Activated CD8-positive, alpha-beta T cell treated with anti-CD3 and anti-CD28 coated beads, Interleukin-2, amount 10 ng/mL, durations not matched to agents 7 days and 5 days (primary cell): ENCODE measurements at places on chromosomes 6 and 20. TPM values are rescaled to one million over a fixed set of nuclear protein-coding genes. Genes with fewer than 3 reads are reported as not detected.
A peak's percentile ranks its signal among the peaks of the same experiment; 100 is the strongest.

DNA sequence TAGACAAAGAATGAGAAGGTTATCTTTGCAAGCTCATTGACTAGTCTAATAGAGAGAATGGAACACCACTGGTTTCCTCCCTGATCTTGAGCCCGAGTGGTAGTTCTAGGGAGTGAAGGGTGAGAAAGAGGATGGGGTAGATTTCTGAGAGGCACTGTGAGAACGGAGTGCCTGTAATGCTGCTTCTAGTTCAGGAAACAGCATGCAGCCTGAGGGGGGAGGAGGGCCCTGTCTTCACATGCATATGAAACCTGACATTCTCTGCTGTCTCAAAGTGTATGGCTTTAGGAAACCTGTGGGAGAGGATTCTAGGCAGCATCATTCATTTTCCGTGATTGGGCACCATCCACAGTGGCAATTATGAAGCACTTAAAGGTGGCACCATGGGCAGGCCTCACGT is 259.4 kb upstream of the MAN1A1 start:
- no peak for DNase-seq

GRCh38 chr20:21189761-21190523 is 64.1 kb downstream of the KIZ start:
- DNase-seq: no peak

RPS6KA2 gene
- 1.6 TPM for total RNA-seq

- no peak for DNase-seq
Observed at GRCh38 chr6:170221052-170221752, 69.7 kb downstream of the DLL1 start.

NRSN1 gene
- not detected for total RNA-seq

- no peak for DNase-seq
Observed at GRCh38 chr6:132526461-132526860, 11.6 kb upstream of the TAAR9 start.

GRCh38 chr6:36125575-36125974 is 4.7 kb upstream of the MAPK13 start:
- DNase-seq: no peak

GRCh38 chr6:34071136-34071883 is 74.6 kb downstream of the GRM4 start:
- no peak for DNase-seq

- DNase-seq: peak; percentile 27
Observed at GRCh38 chr20:33415948-33416347, 14.6 kb upstream of the CDK5RAP1 start.

- peak; percentile 32 for DNase-seq
Observed at GRCh38 chr6:79946272-79947190, 822 bp downstream of the ELOVL4 start.

MICB gene
- total RNA-seq: 49.0 TPM

- no peak for DNase-seq
Observed at GRCh38 chr6:15369838-15370237, 124.0 kb downstream of the JARID2 start.

DNA sequence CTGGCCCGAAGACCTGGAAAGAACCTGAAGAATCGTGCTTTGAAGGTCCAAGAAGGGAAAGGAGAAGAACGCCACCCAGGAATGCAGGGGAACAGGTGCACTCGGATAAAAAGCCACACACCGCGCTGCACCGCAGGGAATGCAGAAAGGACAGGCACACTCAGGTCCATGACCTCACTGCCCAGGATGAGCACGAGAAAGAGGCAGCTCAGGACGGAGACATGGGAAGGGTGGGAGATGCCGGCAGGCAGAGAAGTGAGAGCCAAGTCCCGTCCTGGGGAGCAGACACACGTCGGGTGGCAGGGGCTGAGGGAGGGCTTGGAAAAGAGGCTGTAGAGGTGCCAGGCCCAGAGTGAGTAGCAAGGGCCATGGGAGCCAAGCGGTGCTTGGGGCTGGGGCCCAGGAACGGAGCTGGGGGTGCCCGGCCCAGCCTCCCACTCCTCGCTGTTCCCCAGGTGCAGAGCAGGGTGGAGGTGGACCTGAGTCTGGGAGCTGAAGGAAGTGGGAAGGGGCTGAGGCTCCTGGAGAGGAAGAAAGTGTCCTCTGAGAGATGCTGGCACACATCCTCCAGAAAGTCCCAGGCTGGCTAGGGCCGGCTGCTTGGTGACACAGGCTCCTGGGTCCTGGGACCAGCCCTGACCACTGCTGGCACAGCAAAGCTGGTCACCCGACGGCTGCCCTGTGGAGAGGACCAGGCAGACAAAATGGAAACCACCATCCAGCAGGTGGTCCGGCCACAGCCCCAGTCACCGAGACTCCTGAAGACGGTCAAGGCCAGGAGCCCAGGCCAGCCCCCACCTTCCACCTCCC is 91.3 kb downstream of the PSMB1 start:
- DNase-seq: no peak

KIF6 gene
- not detected for total RNA-seq

ZC3H12D gene
- 6.1 TPM for total RNA-seq

- DNase-seq: no peak
Observed at GRCh38 chr6:26500102-26500501, at the start of gene BTN1A1. Gene BTN1A1, plus strand, starts transcription at chr6:26500303. Its CDS starts 984 bp downstream, at chr6:26501287.

- no peak for DNase-seq
Observed at GRCh38 chr20:47315339-47316056, 41.0 kb downstream of the ZMYND8 start.

- no peak for DNase-seq
Observed at GRCh38 chr6:30359276-30359675, 14.3 kb downstream of the RPP21 start.

IRAK1BP1 gene
- 2.1 TPM for total RNA-seq

- no peak for DNase-seq
Observed at GRCh38 chr6:149458806-149459205, 26.0 kb downstream of the ZC3H12D start.

GRCh38 chr20:44849703-44850102 is 35.8 kb upstream of the YWHAB start:
- DNase-seq: no peak

DNA sequence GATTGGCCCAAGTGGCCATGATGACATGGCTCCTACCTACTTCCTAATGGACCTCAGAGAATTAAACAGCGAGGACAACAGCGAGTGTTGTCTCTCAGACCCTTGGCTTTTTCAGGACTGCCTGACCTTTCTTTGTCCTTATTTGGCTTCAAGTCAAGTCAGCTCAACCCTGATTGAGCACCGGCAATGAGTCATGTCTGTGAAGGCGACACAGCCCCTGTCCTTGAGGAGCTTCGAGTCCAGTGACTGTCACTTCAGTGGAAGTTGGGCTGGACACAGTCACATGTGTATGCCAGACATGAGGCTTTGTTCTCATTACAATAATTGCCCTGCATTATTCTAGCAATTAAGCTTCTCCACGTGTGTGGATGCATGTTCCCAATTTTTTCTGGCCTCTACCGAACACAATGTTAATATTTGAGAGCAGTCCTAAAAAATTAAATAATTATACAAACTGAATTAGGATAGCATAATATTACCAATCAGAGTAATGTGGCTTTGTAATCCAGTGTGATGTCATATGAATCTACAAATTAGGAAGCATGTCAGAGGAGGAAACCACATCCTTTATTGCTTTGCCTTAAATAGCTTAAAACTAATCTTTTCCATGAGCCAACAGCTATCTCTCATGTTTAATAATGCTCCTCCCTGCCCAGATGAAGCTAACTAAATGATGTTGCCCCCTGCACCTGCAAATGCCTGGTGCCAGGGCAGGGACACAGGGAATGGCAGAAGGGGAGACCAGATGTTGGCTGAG is 178.6 kb downstream of the CDH26 start:
- no peak for DNase-seq

DNA sequence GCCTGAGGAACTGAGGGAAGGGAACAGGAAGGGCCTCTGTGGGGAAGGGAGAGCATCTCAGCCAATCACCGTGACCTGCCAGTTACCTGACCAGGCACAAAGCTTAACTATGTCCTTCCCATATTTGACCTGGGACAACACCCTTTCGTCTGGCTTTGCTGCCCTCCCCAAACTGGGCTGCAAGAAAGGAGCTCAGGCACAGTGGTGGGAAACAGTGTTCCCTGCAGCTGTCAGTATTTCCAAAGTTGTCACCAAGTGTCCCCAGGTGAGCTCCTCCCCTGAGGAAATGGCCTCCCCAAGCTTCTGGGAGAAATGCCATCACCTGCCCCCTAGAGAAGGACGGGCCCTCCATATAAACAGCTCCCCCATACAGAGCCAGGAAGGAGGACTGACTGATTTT is 17.9 kb downstream of the NCR2 start:
- DNase-seq: peak; percentile 16

- no peak for DNase-seq
Observed at GRCh38 chr20:9368893-9369292, 145.5 kb upstream of the LAMP5 start.

- DNase-seq: no peak
Observed at GRCh38 chr6:112024464-112024863, 29.4 kb upstream of the CCN6 start.

GRCh38 chr20:23139524-23139923 is 53.4 kb upstream of the CD93 start:
- no peak for DNase-seq
